ENCODE measurements at places on chromosomes 3 and 15. TPM values are rescaled to one million over a fixed set of nuclear protein-coding genes. Genes with fewer than 3 reads are reported as not detected.

The SPTSSB gene
- not detected for total RNA-seq

- H3K4me3 ChIP-seq = no peak overlapping the region
- H3K36me3 ChIP-seq = no peaks in the 10 kb centered on the region
- DNase-seq = no peak
- H3K27me3 ChIP-seq = no peaks in the 10 kb centered on the region
- no peak overlapping the region for H3K27ac ChIP-seq
These were observed 92.0 kb upstream of the VGLL3 start for GRCh38 chr3:87082796-87083440.

GRCh38 chr3:38404286-38404685 is 49.4 kb upstream of the ACVR2B start:
- H3K27ac ChIP-seq = no peak overlapping the region
- no peak for DNase-seq
- H3K4me1 ChIP-seq = peaks cover 3% of the 10 kb centered on the region

- no peak overlapping the region for H3K4me3 ChIP-seq
- H3K27ac ChIP-seq = no peak overlapping the region
- no peak for DNase-seq
- H3K4me1 ChIP-seq = peaks cover 5% of the 10 kb centered on the region
- H3K36me3 ChIP-seq = peaks cover 8% of the 10 kb centered on the region
These were observed 275.7 kb upstream of the NAALADL2 start for GRCh38 chr3:174583396-174583795.

DNA sequence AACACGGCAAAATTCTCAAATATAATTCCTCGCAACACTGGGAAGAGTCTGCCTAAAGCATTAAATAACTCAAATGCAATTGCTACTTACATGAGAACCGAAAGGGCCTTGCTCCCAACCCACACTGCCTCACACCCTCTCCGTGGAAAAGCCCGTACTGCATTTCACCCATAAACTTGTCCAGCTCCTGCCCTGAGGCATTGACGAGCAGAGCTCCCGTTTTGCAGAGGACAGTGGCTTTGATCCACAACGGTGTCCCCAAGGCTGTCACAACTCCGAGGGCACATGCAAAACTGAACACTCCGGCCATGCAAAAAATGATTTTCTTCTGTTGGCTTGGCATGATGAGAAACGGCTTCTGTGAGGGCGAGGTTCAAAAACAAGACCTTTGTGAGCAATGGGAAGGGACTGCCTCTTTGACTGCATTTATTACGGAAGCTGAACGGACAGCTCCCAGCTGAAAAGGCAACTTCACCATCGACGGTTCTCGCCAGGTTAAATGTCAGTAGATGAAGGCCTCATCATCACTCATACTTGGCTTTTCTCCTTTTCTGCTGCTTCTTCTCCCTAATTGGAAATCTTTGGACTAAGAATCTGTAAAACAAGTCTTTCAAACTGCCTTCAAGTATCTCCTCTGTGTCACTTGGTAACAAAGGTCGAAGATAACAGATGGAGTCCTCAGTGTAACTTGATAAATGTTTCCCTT is at the start of gene CLRN1:
Gene CLRN1, minus strand, starts transcription at position 362 of the 706 bp plus-strand sequence. Its CDS starts 19 bp downstream, at position 343.
- no peak within 1 kb of the TSS for H3K27ac ChIP-seq
- no peak within 1 kb of the TSS for H3K4me3 ChIP-seq
- no peak for DNase-seq
- peaks cover 14% of the 10 kb centered on the region for H3K4me1 ChIP-seq
- no peaks in the 10 kb centered on the region for H3K36me3 ChIP-seq
